CD4-positive, alpha-beta T cell (primary cell): ENCODE measurements at places on chromosomes 11 and 22. TPM values are rescaled to one million over a fixed set of nuclear protein-coding genes. Genes with fewer than 3 reads are reported as not detected.

PAX6 gene
- not detected for total RNA-seq

UBE4A gene
- total RNA-seq = 40.1 TPM

POU2AF2 gene
- total RNA-seq = not detected

TEX54 gene
- total RNA-seq = not detected

NDUFC2 gene
- total RNA-seq = 62.6 TPM

OR52E5 gene
- not detected for total RNA-seq

OTOG gene
- total RNA-seq = not detected

MRPL16 gene
- 24.6 TPM for total RNA-seq

OR6A2 gene
- total RNA-seq = not detected

GRK3 gene
- 2.0 TPM for total RNA-seq

SMIM35 gene
- 0.08 TPM for total RNA-seq
